ENCODE measurements at places on chromosomes 1 and 21. TPM values are rescaled to one million over a fixed set of nuclear protein-coding genes. Genes with fewer than 3 reads are reported as not detected.

PCBP3 gene
- total RNA-seq, result 0.43 TPM

PTCH2 gene
- total RNA-seq, result 1.9 TPM

IFI44L gene
- 1.4 TPM for total RNA-seq

CFH gene
- total RNA-seq, result 8.8 TPM

- DNase-seq, result no peak
- no peak overlapping the region for H3K4me3 ChIP-seq
- no peaks in the 10 kb centered on the region for H3K4me1 ChIP-seq
- peaks cover 39% of the 10 kb centered on the region for H3K27me3 ChIP-seq
- H3K36me3 ChIP-seq, result no peaks in the 10 kb centered on the region
- H3K27ac ChIP-seq, result no peak overlapping the region
Measured at GRCh38 chr1:153365696-153366095, 8.0 kb downstream of the S100A9 start.

DNA sequence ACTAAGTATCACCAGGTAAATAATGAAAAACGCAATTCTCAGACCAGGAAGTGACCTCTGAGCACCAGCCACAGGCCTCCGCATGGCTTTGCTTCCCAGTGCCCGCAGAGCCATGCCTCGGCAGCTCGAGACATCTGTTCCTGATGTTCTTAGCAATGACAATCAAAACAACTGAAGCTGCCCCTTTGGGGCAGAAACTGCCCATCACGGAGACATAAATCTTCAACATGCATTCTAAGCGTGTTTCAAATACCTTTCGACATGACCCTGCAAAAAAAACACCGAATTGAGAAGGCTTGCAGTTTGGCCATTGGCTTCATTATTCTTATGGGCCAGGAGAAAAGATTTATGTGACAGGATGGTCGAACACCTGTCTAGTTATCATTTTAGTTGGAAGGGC lies 5.8 kb upstream of the RAP1GAP start:
- DNase-seq, result no peak
- no peak overlapping the region for H3K4me3 ChIP-seq
- no peak overlapping the region for H3K27ac ChIP-seq
- H3K4me1 ChIP-seq, result no peaks in the 10 kb centered on the region

- no peaks in the 10 kb centered on the region for H3K36me3 ChIP-seq
- peaks cover 15% of the 10 kb centered on the region for H3K4me1 ChIP-seq
- no peak for DNase-seq
Measured at GRCh38 chr1:2050793-2051682, 827 bp downstream of the PRKCZ start.

DNA sequence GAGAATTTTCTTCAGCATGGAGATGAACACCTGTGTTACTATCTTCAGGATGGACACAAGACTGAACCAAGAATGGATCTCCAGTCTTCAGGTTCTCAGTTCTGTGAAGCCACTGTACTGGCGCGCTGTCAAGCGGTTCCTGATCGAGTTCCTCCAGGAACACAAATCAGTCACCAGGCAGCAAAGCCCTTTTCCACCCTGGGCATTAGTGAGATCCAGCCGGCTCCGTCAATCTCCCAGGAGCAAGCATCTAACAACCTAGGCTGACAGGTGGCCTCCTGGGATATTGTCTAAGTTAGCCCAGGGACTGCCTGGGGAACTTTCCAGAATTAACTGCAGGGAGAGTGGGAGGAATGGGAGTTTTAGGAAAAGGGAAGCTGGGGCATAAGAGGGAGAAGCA lies 9.7 kb upstream of the IGFN1 start:
- no peak overlapping the region for H3K27ac ChIP-seq
- no peak overlapping the region for H3K4me3 ChIP-seq
- H3K36me3 ChIP-seq, result no peaks in the 10 kb centered on the region
- no peak for DNase-seq
- peaks cover 37% of the 10 kb centered on the region for H3K27me3 ChIP-seq
- no peaks in the 10 kb centered on the region for H3K4me1 ChIP-seq

- DNase-seq, result no peak
- peaks cover 3% of the 10 kb centered on the region for H3K4me1 ChIP-seq
- peaks cover 4% of the 10 kb centered on the region for H3K27me3 ChIP-seq
- H3K4me3 ChIP-seq, result no peak overlapping the region
- H3K36me3 ChIP-seq, result no peaks in the 10 kb centered on the region
Measured at GRCh38 chr1:203492082-203492747, 1.7 kb upstream of the OPTC start.

DNA sequence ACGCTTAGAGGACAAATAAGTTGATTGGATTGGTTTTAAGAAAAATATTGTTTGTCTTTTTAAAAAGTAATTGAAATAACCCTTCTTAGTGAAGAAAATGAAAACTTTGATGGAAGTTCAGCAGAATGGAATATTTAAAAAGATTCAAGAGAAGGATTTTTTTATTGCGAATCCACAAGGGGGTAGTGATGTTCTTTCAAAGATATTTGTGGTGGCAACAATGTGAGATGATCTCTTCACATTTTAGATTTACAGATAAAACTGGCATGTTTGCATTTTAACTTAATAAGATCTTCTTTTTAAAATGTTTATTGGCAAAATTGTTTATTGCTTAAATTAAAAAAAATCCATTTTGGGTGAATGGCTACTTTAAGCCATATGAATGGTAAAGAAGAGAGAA lies 8.9 kb downstream of the CAMTA1 start:
- H3K27me3 ChIP-seq, result no peaks in the 10 kb centered on the region
- DNase-seq, result no peak
- H3K4me1 ChIP-seq, result peaks cover 17% of the 10 kb centered on the region
- peaks cover under 1% of the 10 kb centered on the region for H3K36me3 ChIP-seq
- no peak overlapping the region for H3K4me3 ChIP-seq

DNA sequence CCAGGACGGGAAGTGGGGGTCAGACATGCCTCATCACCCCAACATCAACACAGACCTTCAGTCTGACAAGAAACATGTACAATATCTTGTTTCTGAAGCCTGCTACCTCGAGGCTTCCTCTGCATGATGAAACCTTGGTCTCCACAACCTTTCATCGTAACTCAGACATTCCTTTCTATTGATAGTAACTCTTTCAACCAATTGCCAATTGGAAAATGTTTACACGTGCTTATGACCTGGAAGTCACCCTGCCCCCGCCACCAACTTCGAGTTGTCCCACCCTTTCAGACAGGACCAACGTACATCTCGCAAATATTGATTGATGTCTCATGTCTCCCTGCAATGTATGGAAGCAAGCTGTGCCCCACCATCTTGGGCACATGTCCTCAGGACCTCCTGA lies 159.5 kb downstream of the ETS2 start:
- no peak overlapping the region for H3K4me3 ChIP-seq
- no peak overlapping the region for H3K27ac ChIP-seq
- no peaks in the 10 kb centered on the region for H3K36me3 ChIP-seq
- no peak for DNase-seq
- H3K4me1 ChIP-seq, result peaks cover 9% of the 10 kb centered on the region
- H3K27me3 ChIP-seq, result peaks cover 19% of the 10 kb centered on the region

DNA sequence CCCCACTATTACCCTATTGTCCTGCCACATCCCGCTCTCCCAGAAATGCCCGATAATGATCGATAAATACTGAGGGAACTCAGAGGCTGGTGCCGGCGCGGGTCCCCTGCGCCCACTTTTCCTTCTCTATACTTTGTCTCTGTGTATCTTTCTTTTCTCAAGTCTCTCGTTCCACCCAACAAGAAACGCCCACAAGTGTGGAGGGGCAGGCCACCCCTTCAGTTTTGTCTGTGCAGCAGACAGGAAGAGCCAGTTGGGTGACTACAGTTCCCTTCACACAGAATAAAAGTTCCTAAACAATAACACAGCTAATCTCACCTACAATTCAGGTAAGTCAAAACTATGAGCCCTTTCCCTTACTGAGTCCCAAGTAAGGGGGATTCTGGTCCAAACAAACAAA lies 423.7 kb downstream of the SMYD3 start:
- H3K4me1 ChIP-seq, result peaks cover 3% of the 10 kb centered on the region
- no peaks in the 10 kb centered on the region for H3K27me3 ChIP-seq
- H3K4me3 ChIP-seq, result no peak overlapping the region
- no peak overlapping the region for H3K27ac ChIP-seq
- H3K36me3 ChIP-seq, result no peaks in the 10 kb centered on the region

DNA sequence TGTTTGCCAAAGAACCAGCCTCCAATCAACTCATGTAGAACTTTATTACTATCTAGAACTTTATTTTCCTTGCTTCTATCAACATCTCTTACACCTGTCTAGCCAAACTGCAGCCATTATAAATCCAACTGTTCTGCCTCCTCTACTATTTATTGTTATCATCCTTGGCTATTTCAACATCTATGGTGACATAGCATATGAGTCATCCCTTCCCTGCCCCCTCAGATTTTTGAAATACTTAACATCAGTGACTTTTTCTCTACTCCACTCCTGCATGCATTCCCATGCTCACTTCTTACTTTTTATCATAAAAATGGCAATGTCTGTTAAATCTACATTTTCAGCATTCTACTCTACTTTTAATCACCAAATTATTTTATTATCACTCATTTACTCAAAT lies 544.9 kb upstream of the NEGR1 start:
- no peak overlapping the region for H3K27ac ChIP-seq
- no peak for DNase-seq
- no peaks in the 10 kb centered on the region for H3K4me1 ChIP-seq
- peaks cover 18% of the 10 kb centered on the region for H3K36me3 ChIP-seq

GRCh38 chr21:35373998-35374397 lies 324.9 kb upstream of the RUNX1 start:
- no peak overlapping the region for H3K4me3 ChIP-seq
- peaks cover 2% of the 10 kb centered on the region for H3K27me3 ChIP-seq
- no peak overlapping the region for H3K27ac ChIP-seq
- no peak for DNase-seq

DNA sequence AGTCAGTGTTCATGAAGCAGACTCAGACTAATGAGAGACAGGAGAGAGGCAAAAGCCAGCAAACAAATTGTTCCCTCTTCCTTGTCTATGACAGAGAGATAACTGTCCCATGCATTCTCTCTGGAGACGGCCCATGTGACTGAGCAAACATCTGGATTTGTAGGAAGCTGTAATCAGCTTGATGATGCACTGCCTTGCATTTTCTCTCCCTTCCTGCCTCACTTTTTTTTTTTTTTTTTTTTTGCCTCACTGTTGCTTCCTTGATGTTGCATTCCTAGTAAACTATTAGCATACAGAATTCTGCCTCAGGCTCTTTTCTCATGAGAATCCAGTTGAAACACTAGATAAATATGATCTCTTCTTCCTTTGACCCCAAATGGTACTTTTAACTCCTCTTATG lies 134.5 kb downstream of the HHIPL2 start:
- DNase-seq, result no peak
- peaks cover 6% of the 10 kb centered on the region for H3K27me3 ChIP-seq
- H3K4me3 ChIP-seq, result no peak overlapping the region
- H3K4me1 ChIP-seq, result peaks cover 3% of the 10 kb centered on the region
- H3K27ac ChIP-seq, result no peak overlapping the region

- H3K27ac ChIP-seq, result no peak overlapping the region
- no peaks in the 10 kb centered on the region for H3K27me3 ChIP-seq
- no peak overlapping the region for H3K4me3 ChIP-seq
- DNase-seq, result no peak
Measured at GRCh38 chr1:164928232-164928812, 369.3 kb downstream of the PBX1 start.

GRCh38 chr1:2174348-2175054 lies 20.1 kb downstream of the FAAP20 start:
- H3K4me1 ChIP-seq, result peaks cover under 1% of the 10 kb centered on the region
- no peak overlapping the region for H3K4me3 ChIP-seq
- DNase-seq, result no peak
- H3K27ac ChIP-seq, result no peak overlapping the region
- H3K27me3 ChIP-seq, result no peaks in the 10 kb centered on the region
- no peaks in the 10 kb centered on the region for H3K36me3 ChIP-seq

DNA sequence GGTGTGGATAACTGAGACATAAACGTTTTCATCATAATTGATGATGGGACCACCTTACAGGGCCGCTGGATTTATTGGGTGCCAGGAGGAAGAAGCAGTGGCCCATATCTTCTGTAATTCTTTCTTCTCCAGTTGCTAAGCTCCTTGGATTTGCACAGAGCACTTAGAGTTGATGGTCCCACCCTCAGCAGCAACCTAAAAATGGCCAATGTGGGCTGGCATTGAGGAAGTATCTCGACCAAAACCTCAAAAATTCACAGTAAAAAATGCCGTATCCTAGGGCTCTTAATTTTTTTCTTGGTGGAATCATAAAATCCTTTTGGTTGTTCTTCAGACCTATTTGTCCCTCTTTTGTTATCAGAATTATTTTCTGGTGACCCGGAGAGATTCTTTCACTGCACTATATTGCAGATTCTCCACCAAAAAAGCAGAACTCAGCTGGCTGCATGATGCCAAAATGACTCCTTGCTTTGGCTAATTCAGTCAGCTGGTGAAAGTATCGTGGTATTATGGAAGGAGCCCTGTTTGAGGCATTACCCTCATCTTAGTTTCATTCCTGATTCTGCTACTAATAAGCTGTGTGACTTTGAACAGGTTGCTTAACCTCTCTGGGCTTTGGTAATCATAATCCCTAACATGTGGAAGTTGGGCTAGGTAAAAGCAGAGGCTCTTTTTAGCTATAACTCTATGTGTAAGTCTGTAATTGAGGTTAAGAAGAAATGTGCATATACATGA lies 27.6 kb downstream of the KIRREL1 start:
- no peaks in the 10 kb centered on the region for H3K4me1 ChIP-seq
- H3K36me3 ChIP-seq, result no peaks in the 10 kb centered on the region
- no peak for DNase-seq

DNA sequence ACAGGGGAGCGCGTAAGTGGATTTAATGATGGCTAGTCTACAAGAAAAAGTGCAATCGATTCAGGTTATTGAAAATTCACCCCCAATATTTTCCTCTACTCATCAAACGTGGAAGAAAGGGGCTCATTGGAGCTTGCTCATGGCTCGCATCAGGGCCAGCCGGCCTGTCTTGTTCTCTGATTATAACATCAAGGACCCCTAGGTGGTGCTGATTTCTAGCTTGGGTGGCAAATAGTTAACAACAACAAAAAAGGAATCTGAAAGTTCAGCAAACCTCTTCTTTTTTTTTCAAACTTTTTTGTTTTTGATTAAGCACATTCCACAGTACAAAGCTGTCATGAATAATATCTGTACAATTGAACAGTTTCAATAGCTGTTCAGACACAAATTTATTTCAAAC lies 35.8 kb upstream of the SOD1 start:
- no peaks in the 10 kb centered on the region for H3K36me3 ChIP-seq
- H3K27me3 ChIP-seq, result peaks cover 9% of the 10 kb centered on the region
- H3K4me3 ChIP-seq, result no peak overlapping the region
- H3K4me1 ChIP-seq, result peaks cover 13% of the 10 kb centered on the region
- no peak overlapping the region for H3K27ac ChIP-seq

- H3K4me3 ChIP-seq, result no peak overlapping the region
- H3K27ac ChIP-seq, result no peak overlapping the region
- no peak for DNase-seq
- H3K4me1 ChIP-seq, result no peaks in the 10 kb centered on the region
Measured at GRCh38 chr1:18239671-18240070, 132.1 kb downstream of the IGSF21 start.

- peaks cover 12% of the 10 kb centered on the region for H3K36me3 ChIP-seq
- H3K27ac ChIP-seq, result no peak overlapping the region
- DNase-seq, result no peak
- H3K4me1 ChIP-seq, result peaks cover 80% of the 10 kb centered on the region
Measured at GRCh38 chr1:170071378-170071777, 3.1 kb downstream of the KIFAP3 start.

GRCh38 chr1:198543670-198544260 lies 3.3 kb upstream of the ATP6V1G3 start:
- H3K4me3 ChIP-seq, result peak overlapping the region; percentile 30
- DNase-seq, result no peak
- H3K27ac ChIP-seq, result peak overlapping the region; percentile 78
- peaks cover 11% of the 10 kb centered on the region for H3K36me3 ChIP-seq
- peaks cover 2% of the 10 kb centered on the region for H3K27me3 ChIP-seq

- H3K36me3 ChIP-seq, result no peaks in the 10 kb centered on the region
- peak overlapping the region; percentile 7 for H3K27ac ChIP-seq
- no peak for DNase-seq
- no peak overlapping the region for H3K4me3 ChIP-seq
Measured at GRCh38 chr1:245771511-245772281, 616.9 kb downstream of the KIF26B start.
